ENCODE measurements at places on chromosomes 4 and X.
A peak's percentile ranks its signal among the peaks of the same experiment; 100 is the strongest.

DNA sequence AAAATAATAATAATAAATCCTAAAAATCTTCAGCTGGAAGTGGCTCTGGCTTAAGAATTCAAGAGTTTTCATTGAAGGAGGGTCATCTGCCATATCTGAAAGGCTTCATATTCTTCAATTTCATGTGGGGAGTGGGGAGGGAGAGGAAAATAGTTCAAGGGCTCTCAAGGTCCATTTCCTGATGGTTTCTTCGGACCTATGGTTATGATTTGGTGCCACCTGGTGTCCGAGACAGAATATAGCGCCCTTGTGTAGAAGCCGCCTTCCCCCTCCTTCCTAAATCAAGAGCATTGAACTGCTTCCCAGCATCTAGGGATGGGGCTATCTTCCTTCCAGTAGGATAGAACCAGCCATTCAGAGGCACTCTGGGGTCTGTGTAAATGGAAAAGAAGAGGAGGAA lies 34.3 kb downstream of the NLGN3 start:
- DNase-seq, result peak; percentile 6

- DNase-seq, result no peak
These were observed 10.9 kb upstream of the SYTL5 start for GRCh38 chrX:37995428-37995827.

- DNase-seq, result no peak
These were observed 7.1 kb downstream of the FAT4 start for GRCh38 chr4:125321709-125322365.

DNA sequence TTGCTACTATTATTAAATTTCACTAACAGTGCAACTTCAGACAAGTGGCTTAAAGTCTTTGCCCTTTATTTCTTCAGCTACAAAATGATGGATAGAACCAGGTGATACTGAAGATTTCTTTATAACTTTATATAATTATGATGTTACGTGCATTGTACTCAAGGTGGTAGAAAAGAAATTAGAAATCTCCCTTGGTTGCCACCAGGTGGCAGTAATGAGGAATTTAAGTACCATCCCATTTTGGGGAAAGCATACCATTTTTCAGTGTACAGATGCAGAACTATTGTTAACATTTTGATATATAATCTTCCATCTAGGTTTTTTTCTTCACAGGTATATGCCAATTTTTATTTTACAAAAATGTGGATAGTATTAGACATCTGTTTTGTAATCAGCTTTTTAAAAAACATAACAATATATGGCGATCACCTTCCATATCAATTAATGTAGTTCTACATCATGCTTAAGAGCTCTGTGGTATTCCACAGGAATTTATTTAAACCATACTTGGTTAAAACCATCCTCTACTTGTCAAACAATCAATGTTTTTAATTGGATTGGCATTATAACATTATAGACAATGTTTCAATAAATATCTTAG lies 37.7 kb upstream of the RAB33B start:
- DNase-seq, result no peak

DNA sequence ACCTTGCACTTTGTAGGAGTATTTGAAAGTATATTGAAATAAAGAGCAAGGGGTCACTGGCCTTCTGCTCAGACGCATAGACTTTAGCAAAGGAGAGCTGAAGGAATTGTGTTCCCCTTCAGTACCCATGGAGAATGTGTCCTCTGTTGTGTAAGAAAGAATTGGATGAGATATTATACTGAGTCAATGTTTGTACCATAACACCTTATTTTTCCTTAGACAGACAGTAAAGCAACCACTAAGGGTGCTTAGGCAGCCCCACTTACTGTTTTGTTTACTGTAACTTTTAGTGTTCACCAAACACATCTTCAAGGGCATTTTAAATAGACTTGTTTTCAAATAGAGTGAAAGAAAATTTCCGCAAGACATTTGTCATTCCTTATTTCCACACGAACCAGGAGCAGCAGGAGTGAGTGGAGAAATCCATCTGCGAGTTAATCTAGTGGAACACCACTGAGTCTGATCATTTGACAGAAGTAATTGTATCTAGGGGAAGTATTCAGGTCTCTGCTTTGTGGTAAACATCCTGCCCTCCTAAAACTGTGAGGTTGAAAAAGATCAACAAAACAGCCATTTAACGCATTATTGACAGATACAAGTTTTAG lies 89.5 kb downstream of the SLIT2 start:
- no peak for DNase-seq

DNA sequence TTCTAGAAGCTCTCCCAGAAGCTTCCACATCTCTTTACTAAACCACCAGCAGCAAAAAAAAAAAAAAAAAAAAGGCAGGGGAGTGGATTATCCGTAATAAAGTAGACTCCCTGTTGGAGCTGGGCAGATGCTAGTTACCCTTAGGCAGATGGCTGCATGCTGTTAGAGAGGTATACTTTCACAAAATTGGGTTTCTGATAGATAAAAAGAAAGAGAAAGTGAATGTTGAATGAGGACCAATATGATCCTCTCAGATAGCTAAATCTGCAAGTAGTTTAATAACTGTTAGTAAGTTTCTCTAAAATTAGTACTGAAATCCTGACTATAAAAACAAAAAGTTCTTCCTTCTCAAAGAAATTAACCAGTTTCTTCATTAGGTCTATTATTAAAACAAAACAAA lies 195.4 kb downstream of the ANAPC10 start:
- DNase-seq, result no peak

GRCh38 chr4:2141762-2142451 lies 82.8 kb downstream of the NAT8L start:
- DNase-seq, result no peak

DNA sequence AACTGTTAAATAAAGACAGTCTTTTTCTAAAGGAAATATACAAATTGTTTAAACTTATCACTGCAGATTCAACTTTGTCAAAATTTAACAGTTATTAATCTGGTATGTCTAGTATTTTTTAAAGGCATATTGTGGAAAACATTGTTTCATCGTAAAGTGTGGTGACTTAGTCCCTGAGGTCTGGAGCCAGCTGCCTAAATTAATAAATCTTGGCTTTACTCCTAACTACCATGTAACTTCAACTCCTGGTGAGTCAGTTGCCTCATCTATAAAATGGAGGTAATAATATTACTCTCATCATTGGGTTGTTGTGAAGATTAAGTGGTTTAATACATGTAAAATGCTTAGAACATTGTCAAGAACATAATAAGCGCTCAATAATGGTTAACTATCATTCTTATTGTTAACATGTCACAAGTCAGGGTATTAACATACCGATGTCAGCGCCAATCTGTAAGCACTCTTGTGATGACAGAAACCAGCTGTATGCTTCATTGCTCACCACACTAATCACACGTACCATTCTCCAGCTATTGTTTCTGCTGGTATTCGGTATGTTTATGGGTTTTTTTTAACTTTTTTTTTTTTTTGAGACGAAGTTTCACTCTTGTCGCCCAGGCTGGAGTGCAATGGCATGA lies 14.1 kb upstream of the SMIM43 start:
- DNase-seq, result no peak

DNA sequence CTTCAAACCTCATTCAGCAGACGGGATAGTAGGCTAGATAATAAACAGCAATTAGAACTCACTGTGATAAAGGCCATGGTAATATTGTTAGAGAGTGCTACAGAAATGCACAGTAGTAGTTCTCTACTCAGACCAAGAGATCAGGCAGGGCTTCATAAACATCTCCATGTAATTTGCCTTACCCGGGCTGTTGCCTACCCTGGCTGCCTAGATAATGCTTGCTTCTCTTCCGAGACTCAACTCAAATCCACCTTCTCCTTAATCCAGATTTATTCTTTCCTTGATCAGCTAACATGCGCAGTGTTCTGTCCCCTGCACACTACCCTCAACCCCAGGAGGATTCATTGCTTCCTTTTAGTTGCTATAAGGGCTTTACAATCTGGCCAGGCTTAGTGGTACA lies 21.8 kb downstream of the ANK2 start:
- no peak for DNase-seq

GRCh38 chr4:26356081-26356501 lies 35.3 kb downstream of the RBPJ start:
- no peak for DNase-seq

DNA sequence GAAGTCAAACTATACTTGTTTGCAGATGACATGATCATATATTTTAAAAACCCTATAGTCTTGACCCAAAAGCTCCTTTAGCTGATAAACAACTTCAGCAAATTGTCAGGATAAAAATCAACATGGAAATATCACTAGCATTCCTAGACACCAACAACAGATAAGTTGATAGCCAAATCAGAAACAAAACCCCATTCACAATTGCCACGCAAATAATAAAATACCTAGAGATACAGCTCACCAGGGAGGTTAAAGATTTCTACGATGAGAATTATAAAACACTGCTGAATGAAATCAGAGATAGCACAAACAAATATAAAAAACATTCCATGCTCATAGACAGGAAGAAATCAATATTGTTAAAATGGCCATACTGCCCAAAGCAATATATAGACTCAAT lies 605.0 kb upstream of the GRIA3 start:
- DNase-seq, result no peak

DNA sequence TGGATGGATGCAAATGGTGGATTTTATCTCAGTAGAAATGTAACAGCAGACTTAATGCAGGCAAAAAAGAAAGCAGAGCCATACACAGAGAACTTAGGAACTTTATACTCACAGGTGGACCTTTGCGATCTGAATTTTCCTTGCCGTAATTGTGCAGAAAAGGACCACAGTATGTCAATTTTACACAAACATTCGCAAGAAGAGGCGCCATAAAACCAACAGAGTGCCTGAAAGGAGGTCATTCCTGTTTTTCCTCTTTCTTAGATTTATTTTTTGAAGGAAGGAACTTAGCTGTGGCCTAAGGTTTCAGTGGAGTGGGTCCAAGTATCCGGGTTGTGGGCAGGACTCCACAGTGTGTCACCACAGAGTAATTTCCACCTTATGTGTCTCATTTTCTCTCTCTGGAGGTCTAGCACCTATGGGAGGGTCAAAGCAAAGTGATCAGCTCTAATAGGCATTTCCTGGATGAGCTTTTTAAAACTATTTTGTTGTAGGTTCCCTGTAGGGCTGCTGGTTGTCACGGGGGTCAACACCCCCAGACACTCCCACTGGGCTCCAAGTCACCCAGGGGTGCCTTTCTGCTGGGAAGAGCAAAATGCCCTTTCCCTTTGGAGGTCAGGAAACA lies 24.7 kb upstream of the PBDC1 start:
- no peak for DNase-seq

DNA sequence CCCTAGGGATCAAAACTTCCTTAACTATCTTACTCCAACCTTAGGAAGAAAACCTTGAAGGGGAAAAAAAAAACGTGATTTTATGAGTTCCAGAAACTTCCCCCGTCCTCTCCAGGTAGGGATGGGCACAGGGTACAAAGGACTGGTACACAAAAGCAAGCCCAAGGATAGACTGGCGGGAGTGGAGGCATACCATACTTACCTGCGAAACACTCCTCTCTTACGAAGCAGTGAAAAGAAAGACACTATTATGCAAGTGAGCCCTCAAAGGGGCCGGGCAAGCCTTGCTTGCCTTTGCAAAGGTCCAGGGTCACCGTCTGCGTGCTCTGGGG lies 651 bp downstream of the TSPAN6 start:
- DNase-seq, result peak; percentile 11

DNA sequence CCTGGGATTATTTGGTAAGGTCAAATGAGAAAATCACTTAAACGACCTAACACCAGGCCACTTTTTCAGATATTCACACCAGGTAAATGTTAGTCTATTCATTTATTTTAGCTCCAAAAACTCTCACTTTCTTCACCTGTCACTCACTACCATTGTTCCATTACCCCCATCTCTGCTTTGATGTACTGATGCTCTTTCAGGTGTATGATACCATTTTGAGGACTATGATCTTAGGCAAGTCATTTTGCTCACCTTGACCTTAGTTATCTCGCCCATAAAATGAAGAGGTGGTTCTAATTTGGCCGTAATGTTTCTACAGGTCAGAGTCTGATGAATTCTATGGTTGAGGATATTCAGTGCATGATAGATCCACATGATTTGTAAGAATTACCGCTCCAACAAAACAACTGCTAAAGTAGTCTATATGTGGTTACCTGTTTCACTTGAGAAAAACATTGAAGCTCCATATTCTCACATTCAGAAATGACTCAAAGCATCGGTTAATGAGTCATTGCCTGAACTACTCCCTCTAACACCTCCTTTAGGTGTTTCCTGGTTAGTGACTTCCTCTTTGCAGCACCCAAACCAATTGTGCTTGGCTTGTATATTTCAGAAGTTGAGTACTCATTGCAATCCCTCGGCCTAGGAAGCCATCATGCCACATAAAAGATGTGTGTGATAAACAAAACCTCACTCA lies 4.5 kb downstream of the DTHD1 start:
- no peak for DNase-seq

- DNase-seq, result no peak
These were observed 118.3 kb downstream of the TMA16 start for GRCh38 chr4:163612762-163613161.

GRCh38 chrX:2398064-2398656 lies 102.6 kb downstream of the DHRSX start:
- no peak for DNase-seq

DNA sequence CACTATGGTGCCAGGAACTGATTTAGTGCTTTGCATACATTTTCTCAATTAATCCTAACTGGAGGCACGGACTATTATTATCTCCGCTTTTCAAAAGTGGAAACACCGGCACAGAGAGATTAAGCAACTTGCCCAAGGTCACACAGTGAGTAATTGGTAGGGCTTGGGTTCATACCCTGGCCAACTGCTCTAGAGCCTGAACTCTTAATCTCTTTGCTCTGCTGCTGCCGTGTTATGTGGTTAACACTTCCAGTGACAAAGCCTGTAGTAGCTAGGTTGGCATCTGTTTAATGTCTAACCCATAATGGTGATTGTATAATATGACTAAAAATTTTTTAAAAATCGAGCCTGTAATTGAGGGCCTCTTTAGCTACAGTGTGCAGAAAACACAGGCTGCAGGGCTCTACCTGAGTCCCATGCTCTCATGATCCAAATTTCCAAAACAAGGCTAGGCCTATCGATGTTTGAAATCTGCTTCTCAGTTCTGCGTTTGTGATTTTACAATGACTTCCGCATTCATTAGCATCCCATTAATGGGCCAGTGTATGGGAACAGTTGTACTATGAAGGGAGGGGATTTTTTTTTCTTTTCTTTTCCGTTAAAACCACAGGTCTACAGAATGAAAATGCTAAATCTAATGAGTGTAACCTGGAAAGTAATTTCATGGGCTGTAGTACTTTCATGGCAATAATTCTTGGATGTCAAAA lies 219.3 kb upstream of the JADE1 start:
- DNase-seq, result no peak

DNA sequence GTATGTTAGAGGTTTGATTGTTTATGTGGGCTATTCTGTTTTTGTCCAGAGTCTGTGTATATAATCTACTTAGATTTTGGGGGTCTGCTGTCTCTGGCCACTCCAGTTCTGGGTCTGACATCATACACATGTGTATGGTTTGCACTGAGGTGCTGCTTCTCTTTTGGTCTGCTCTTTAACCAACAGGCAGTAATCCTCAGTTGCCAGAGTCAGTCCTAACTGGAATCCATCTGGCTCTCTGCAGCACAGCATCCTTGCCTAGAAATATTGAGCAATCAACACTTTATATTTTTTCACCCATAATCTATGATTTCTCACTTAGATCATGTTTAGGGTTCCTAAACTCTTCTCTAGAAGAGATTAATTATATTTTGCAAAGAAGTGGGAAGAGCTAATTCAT lies 98.3 kb upstream of the SFRP2 start:
- DNase-seq, result no peak
